ENCODE measurements at places on chromosomes 1 and 21.

DNA sequence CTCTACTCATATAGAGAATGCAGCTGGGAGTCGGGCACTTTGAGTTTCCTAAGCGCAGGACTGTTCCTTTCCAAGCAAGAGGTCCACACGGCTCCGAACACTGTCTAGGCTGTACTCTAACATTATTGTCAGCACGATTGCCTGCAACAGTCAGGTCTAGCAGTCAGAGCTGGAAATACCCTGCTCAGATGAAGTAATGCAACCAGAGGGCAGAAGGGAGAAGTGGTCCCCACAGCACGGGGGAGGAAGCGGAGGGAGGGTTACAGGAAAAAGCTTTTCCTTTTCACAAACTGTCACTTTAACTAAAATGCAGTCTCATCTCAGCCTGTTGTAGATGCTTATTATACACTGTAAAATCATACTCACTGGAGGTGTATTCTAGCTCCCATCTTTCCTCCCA is 98.9 kb upstream of the SLC44A3 start:
- no peak for DNase-seq

DNA sequence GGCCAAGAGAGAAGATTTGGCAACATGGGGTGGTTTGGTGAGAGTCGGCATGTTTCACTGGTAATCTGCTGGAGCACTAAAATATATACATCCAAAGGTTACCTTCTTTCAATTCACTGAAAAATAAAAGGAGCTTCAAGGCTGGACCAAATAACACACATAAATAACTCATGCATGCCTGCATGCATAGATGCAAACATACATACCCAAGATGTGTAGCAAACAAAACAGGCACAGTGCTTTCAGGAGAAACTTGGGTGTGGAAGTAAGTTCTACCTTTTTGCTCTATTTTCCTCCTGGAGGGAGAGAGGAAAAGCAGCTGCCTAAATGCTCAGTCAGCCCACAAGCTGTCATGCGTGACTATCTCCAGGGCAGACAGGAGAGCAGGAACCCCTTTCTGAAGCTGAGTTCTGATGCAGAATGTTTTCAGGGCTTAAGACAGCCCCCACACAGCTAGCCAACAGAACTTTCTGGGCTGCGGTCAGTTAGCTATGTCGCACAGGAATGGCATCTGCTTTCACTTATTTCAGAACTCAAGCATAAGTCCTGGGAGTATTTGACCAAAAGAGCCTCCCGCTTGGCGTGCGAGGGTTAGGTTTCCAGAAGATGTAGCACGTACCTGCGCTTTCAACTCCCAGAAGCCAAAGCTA is 166.2 kb downstream of the TOMM20 start:
- DNase-seq, result no peak

GRCh38 chr1:225508538-225509375 is 80.9 kb upstream of the LBR start:
- DNase-seq, result no peak

GRCh38 chr1:180232521-180233043 is 2.5 kb downstream of the LHX4 start:
- no peak for DNase-seq

DNA sequence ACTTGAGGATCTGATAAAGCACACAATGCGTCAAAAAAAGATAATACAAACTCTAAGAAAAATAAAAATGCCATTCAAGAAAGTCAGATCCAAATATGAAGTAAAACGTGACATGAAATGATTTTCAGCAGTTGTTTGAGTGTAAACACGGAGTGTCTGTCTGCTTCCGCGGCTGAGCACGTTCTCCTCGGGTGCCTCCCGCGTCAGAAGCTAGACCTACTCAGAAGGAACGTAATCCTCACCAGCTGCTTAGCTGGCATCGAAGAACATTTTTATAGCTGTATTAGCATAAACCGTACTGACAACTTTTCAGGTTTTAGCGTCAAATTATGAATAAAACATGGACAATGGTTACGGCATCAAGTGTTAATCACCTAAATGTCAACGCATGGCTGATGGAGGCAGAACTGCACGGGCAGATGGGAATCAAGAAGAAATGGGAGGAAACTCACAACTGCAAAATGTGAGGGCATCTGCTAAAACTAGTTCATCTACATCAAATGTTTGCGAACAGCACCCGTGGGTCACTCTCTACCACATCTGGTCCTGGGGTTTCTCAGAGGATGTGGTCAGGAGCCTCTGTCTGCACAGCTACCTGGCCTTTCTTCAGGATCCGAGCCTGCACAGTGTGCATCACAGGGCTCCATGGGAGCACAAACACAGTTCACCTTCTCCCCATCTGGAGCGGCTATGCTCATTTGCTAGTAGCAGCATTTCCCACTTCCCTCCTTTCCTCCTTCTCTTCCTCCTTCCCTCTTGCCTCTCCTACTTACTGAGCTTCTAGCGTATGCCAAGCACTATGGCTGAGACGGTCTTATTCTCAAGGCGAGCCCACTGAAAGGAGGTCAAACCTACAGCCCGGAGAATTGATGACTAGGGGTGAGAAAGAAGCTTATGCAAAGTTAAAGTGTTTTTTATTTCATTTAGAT is 40.0 kb downstream of the RCAN1 start:
- DNase-seq, result no peak

DNA sequence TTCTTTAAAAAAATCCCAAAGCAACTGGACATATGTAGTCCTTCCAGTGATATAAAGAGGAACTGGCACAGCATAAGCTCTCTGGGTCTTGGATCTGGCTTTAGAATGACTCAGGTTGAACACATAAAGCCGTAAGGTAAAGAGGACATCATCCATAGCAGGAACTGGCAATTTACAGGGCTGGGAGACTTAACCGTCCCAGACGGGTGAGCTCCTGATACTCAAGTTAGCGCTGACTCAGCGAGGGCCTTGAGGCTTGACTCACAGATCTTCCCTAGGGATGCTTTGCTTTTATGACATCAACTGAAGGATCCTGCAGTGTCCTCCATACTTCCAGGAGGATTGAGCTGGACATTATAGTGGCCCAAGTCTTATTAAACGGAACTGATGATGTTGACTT is 154.1 kb downstream of the CLIC6 start:
- no peak for DNase-seq

DNA sequence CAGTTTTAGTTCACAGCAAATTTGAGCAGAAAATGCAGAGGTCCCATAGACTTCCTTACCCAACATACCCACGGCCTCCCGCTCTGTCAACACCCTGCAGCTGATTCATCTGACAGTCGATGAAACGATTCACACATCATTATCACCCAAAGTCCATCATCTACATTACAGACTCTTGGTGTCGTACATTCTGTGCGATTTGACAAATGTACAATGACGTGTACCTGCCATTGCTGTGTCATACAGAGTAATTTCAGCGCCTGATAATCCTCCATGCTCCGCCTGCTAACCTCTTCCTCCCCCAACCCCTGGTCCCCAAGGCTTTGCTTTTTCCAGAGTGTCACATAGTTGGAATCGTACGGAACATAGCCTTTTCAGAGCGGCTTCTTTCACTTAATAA is 94.7 kb upstream of the SLC25A33 start:
- DNase-seq, result no peak

DNA sequence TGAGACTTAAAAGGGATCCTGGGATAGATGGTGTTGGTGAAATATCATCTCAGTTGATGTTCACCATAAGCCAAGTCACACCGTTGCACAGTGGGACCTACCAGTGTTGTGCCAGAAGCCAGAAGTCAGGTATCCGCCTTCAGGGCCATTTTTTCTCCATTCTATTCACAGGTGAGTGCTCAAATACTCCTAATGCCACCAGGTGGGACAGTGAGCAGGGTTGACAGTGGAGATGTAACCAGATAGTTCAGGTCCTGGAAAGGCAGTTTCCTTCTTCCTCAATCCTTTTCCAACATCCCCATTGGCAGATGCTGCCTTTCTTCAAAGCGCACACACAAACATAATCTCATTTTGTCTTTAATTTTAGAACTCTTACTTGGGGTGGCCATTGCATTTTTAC is 11.6 kb downstream of the CD160 start:
- DNase-seq, result no peak

- no peak for DNase-seq
Measured at GRCh38 chr1:118340928-118341910, 156.2 kb upstream of the SPAG17 start.

- no peak for DNase-seq
Measured at GRCh38 chr21:25772686-25773085, 37.9 kb downstream of the GABPA start.

GRCh38 chr1:225595974-225596551 is 56.9 kb downstream of the ENAH start:
- DNase-seq, result no peak

DNA sequence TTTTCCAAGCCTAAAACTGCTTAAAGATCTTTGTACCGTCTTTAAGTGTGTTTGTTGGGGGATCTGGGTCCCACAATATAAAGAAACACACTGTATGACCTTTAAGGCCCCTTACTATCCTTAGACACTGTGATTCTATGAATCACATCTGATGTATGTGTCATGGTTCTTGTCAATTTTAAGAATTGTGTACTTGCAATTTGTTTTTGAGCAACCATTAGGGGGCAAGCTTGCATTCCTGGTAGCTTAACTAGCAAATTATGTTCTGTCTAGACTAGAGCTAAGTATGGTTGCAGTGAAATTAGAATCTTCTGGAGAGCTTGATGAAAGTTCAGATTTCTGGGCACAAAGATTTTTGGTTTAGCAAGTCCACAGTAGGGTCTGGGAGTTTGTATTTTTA is 219.5 kb downstream of the TPR start:
- no peak for DNase-seq

GRCh38 chr21:41776778-41777177 is 9.9 kb upstream of the RIPK4 start:
- DNase-seq, result no peak

DNA sequence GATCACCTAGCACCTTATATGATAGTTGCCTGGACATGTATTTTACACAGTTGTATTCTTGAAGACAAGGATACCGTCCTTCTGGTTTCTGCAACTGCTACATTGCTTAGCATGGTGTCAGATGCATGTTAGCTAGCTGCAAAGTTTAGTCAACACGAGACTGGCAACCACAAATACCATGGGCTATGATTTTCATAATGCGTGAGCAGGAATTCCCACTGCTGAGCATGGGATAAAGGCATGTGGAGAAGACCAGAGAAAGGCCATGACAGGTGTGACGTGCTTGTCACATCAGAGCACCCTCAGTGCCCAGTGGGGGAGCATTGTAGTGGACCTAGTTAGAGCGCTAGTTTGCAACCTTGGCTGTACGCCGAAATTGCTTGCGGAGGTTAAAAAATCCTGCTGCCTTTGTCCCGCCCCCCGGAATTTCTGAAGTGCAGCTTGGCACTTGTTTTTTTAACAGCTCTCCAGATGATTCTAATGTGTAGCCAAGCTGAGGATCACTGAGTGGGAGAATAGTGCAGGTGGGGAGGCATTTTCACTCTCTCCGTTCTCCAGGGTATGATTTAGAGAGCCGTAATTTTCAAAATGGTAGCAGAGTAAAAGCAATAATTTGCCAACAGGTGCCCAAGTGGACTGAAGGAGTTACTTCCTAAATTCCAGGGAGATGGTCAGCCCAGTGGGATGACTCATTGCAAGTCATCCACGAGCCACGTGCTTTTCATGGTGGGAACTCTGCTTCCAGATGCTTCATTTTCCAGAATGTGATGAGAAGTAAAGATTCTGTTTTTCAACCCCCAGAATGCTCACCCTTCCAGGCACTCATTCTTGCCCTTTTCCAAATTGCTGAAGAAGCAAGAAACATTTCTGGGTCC is 81.0 kb downstream of the CNIH3 start:
- DNase-seq, result no peak

GRCh38 chr1:54384918-54385726 is 21.1 kb downstream of the SSBP3 start:
- DNase-seq, result no peak

GRCh38 chr1:182059936-182060335 is 1.6 kb downstream of the ZNF648 start:
- no peak for DNase-seq

- peak; percentile 25 for DNase-seq
Measured at GRCh38 chr1:161763522-161764098, 2.5 kb upstream of the ATF6 start.

DNA sequence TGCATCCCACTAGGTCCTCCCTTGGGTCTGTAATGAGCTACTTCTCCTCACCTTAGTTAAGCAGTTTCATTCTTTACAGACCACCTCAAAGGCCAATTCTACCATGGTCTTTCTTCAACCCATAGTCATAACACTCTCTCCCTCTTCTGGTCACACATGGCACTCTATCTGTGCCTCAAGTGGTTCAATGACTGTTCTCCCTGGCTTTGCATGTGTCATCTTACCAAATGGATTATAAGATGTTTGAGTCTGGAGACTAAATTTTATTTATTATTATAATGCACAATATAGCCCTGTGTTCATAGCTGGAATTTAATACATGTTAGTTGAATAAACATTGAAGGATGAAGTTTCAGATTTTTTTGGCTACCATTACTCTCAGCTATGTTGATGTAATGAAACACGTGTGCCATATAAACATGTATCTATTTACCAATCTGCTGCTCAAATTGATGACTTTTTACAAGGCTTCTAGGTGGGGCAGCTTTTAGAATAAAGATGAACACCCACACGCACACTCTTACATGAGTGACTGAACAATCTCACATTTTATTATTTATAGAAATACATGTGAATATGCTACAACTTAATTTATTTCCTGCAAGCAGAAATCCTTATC is 102.1 kb downstream of the RUNX1 start:
- no peak for DNase-seq

DNA sequence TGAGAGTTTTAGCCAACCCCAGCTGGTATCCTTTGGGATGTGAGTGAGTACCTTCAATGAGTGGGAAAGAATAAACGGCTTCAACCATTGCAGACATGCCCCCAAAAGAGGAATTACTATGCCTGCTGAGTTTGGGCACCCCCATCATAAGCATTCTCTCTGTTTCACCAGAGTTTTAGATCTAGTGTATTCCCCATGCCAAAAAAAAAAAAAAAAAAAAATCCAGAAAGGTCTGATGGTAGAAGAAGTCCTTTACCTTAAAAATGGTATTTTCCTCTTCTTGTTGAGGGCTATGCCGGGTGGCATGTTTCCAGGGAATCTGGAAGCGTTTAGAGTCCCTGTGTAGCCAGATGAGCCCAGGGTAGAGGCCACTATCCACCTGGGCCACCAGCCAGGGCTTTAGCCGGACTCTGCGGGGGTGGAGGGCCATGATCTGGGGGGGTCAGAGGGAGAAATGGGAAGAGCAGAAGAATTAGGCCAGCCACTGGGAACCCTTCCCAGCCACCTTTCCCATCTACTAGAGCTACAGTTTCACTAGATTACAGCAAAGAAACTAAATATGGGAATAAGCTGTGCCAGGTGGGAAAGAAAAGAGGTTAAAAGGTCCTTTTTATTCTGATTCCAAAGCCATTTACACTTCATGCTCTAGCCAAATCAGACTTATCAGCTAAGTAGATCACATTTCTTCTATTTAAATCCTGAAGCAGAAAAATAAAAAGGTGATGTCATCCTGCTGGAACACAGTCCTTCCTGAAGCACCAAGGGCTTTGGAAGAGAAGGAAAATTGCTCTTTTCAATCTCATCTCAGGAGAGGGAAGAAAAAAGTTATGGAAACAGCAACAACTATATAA is 4.7 kb downstream of the IRF6 start:
- no peak for DNase-seq

GRCh38 chr1:43235451-43236121 is 34.2 kb upstream of the TMEM125 start:
- no peak for DNase-seq

GRCh38 chr1:36867575-36867974 is 166.7 kb downstream of the GRIK3 start:
- DNase-seq, result no peak

Data from T-cell (primary cell).